CD4-positive, CD25-positive, alpha-beta regulatory T cell (primary cell): ENCODE measurements at places on chromosomes 1 and 21. TPM values are rescaled to one million over a fixed set of nuclear protein-coding genes. Genes with fewer than 3 reads are reported as not detected.

DNA sequence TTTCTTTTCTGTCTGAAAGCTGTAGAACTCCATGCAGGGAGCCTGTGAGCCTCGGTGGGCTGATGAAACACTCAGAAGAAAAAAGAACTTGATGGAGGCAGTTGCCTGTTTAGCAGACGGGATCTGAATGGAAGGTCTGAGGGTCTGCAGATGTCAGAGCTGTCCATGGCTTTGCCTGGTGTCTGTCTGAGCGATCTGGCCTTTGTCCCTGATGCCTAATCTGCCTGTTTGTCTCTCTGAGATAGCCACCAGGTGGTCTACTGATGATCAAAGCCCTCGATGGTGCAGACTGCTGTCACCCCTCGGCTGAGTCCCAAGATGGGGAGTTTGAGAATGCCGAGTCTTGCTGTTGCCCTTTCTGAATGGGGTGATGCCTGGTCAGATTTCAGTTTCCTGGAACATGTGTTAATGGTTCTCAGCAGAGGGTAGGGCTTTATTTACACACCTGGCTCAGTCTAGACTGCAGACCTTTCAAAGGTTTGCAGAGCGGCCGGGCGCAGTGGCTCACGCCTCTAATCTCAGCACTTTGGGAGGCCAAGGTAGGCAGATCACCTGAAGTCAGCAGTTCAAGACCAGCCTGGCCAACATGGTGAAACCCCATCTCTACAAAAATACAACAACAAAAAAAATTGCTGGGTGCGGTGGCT, 90.4 kb downstream of the KIF26B start:
- no peaks in the 10 kb centered on the region for H3K4me1 ChIP-seq
- H3K27ac ChIP-seq = no peak overlapping the region
- no peaks in the 10 kb centered on the region for H3K27me3 ChIP-seq
- no peak for DNase-seq

- no peaks in the 10 kb centered on the region for H3K36me3 ChIP-seq
- peaks cover 4% of the 10 kb centered on the region for H3K4me1 ChIP-seq
- peak overlapping the region; percentile 3 for H3K4me3 ChIP-seq
- no peaks in the 10 kb centered on the region for H3K27me3 ChIP-seq
- no peak overlapping the region for H3K27ac ChIP-seq
Observed at GRCh38 chr1:185257950-185258208, 59.2 kb downstream of the IVNS1ABP start.

GRCh38 chr1:157274698-157275534, 136.7 kb upstream of the ETV3 start:
- no peak overlapping the region for H3K4me3 ChIP-seq
- H3K36me3 ChIP-seq = no peaks in the 10 kb centered on the region
- no peaks in the 10 kb centered on the region for H3K27me3 ChIP-seq
- no peaks in the 10 kb centered on the region for H3K4me1 ChIP-seq
- no peak for DNase-seq

GRCh38 chr1:3948344-3948743, 48.3 kb upstream of the C1orf174 start:
- H3K36me3 ChIP-seq = no peaks in the 10 kb centered on the region
- no peak overlapping the region for H3K27ac ChIP-seq
- H3K4me3 ChIP-seq = no peak overlapping the region
- no peaks in the 10 kb centered on the region for H3K4me1 ChIP-seq
- no peaks in the 10 kb centered on the region for H3K27me3 ChIP-seq
- no peak for DNase-seq

DNA sequence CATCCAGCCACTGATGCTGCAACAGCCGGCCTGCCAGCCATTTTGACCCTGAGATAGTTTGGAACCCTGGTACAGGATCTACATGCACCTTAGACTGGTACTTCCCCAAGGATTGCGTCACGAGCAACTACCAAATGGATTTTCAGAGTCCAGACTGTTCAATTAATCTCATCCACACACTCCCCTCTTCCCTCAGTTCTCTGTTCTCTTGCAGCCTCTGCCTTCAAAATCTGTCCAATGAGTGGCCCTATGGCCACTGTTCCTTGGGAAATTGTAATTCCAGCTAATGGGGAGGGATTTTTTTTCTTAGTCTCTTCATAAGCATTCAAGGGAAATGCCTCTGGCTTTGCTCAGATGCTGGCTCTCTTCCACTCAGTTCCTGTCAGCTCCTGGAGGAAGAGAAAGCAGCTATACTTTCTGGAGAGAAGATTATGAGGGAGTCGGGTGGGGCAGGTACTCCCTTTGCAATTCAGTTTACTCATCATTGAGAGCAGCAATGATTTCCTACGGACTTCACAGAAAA, 19.8 kb upstream of the UAP1 start:
- H3K27ac ChIP-seq = no peak overlapping the region
- no peak overlapping the region for H3K4me3 ChIP-seq
- no peaks in the 10 kb centered on the region for H3K36me3 ChIP-seq

DNA sequence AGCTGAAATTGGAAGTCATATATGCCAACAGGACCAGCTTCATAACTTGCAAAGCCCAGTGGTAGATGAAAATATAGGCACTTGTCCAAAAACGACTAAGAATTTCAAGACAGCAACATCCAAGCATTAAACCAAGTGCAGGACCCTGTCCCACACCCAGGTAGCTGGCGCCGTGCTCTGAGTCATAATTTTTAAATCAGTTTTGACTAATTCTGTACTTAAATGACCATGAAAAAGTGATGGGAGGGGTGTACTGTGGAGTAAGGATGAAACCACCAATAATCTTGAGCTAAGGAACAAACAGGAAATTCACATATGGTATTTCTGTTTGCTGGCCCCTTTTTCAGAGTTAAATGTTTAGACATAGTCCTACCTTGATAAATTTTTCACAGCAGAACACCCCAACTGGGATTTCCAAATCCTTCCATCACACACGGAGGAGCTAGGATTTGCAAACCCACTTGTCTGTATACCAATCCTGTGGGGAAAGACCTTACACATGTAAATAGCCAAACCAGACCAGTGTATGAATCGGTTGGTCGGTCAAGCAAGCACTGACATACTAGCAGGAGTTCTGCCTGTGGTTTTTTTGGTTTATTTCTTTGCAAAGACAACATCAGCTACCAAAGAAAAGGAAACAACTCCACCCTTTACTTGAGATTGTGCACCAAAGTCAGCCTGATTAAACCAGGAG, 235.7 kb upstream of the RAB4A start:
- H3K4me1 ChIP-seq = no peaks in the 10 kb centered on the region
- no peak overlapping the region for H3K4me3 ChIP-seq
- peaks cover 14% of the 10 kb centered on the region for H3K27me3 ChIP-seq
- H3K27ac ChIP-seq = no peak overlapping the region

- H3K27me3 ChIP-seq = no peaks in the 10 kb centered on the region
- H3K4me1 ChIP-seq = no peaks in the 10 kb centered on the region
- DNase-seq = no peak
- H3K4me3 ChIP-seq = no peak overlapping the region
- H3K36me3 ChIP-seq = no peaks in the 10 kb centered on the region
Observed at GRCh38 chr1:58430421-58431275, 115.9 kb downstream of the OMA1 start.

DNA sequence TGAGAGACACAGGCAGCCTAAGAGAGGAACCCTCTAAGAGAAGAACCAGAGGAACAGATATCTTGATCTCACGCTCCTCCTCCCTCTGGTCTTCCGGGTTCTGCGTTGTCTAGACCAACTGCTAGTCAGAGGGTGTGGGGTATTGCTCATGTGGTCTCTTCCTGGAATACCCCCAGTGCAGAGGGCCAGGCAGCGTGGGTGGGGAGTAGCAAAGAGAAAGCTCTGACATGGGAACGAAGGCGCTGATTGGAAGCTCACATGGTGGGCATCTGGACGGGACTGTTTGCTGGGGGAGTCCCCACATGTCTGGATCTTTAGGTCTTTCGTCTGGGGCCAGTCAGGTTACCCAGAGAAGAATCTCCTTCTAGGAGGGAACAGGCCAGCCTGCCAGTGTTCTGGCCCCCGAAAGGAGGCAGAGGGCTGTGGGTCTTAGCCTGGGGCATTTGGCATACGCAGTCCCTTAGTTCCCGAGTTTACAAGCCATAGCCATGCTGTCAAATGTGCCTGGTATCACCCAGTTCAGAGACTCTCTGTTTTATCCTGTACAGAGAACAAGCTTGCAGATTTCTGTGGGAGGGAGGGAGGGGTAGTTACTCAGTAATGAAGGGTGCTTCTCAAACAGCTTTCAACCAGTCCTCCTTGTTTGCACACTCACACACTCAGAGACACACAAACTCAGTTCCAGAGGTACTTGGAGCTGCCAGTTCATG, 18.3 kb upstream of the IL6R start:
- peak; percentile 91 for DNase-seq
- H3K36me3 ChIP-seq = no peaks in the 10 kb centered on the region
- peak overlapping the region; percentile 59 for H3K4me3 ChIP-seq
- no peaks in the 10 kb centered on the region for H3K27me3 ChIP-seq
- H3K4me1 ChIP-seq = peaks cover 35% of the 10 kb centered on the region

DNA sequence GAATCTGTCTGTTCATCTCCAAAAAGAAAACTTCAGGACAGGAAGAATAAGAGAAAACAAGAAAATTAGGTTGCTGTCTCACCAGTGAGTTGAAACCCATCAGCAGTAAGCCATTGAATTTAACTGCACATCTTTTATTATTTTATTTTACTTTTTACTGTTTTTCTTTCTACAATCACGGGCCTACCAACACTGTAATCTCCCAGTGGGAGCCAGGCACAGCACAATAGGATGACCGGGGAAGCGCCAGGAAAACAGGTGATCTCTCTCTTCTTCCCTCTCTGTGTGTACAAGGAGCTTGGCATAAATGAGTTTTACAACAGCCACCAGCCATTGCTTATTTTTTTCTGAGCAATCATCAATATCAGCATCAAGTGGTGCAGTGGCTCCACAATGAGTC, 113.1 kb upstream of the ESRRG start:
- H3K4me3 ChIP-seq = no peak overlapping the region
- no peaks in the 10 kb centered on the region for H3K4me1 ChIP-seq
- no peak for DNase-seq
- no peaks in the 10 kb centered on the region for H3K36me3 ChIP-seq

GRCh38 chr1:19113697-19114092, 96.4 kb downstream of the UBR4 start:
- H3K36me3 ChIP-seq = peaks cover 99% of the 10 kb centered on the region
- no peak for DNase-seq
- no peaks in the 10 kb centered on the region for H3K27me3 ChIP-seq
- no peak overlapping the region for H3K4me3 ChIP-seq
- H3K4me1 ChIP-seq = no peaks in the 10 kb centered on the region
- no peak overlapping the region for H3K27ac ChIP-seq

GRCh38 chr1:206011057-206011456, 7.9 kb upstream of the RAB7B start:
- no peaks in the 10 kb centered on the region for H3K27me3 ChIP-seq
- no peak overlapping the region for H3K4me3 ChIP-seq
- H3K36me3 ChIP-seq = no peaks in the 10 kb centered on the region
- H3K4me1 ChIP-seq = no peaks in the 10 kb centered on the region

DNA sequence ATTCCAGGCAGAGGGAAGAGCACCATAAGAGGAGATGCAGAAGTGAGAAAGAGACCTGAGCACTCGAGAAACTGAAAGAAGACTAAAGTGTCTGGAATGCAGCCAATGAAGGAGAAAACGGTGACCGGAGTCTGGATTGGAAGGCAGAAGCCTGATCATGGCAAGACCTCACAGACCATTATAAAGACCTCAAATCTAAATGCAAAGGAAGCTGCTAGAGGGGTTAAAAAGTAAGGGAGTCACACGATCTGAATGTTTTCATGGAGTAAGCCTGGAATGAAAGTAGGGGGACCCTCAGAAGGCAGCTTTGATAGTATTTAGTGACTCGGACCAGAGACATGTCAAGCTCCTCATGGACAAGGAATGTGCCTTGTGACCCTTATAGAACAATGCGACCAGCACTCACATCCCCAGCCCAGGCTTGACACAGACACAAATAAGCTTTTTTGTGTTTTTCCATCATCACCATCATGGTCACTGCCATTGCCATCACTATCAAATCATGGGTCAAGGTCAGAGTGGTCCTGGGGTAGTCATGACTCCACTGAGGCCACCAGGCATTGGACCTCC, 183.6 kb downstream of the SEC16B start:
- no peak for DNase-seq
- H3K27ac ChIP-seq = no peak overlapping the region
- H3K4me1 ChIP-seq = no peaks in the 10 kb centered on the region
- H3K4me3 ChIP-seq = no peak overlapping the region
- H3K36me3 ChIP-seq = no peaks in the 10 kb centered on the region
- no peaks in the 10 kb centered on the region for H3K27me3 ChIP-seq

DNA sequence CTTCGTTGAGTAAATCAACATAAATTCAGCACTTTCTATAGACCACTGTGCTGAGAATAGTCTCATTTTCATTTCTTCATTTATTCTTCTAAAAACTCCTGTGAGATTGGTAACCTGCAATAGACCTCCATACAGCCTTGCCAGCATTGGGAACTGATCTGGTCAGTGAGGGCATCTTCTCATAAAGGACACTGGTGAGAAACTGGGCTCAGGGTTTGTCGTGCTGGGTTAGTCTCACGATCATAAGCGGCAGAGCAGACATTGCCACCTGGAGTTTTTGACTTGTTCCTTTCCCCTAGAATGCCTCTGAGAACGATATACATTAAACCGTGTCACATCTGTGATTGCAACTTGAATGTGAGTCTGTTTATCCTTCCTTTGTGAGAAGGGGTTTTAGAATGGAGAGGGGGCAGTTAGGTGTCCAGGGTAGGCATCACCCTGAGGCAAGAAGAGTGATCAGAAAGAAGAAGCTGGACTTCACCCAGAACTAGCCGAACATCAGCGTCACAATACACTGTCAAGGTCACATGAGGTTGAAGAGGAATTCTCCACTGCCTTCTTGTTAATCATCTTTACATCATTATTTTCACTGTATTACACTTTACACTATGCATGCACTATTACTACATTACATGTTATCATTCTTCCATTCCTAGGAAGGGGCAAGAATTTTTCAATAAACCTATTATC, 1.4 kb upstream of the TTLL7 start:
- no peak for DNase-seq
- peaks cover 10% of the 10 kb centered on the region for H3K4me1 ChIP-seq

- H3K27me3 ChIP-seq = no peaks in the 10 kb centered on the region
- no peak overlapping the region for H3K4me3 ChIP-seq
- no peak overlapping the region for H3K27ac ChIP-seq
- DNase-seq = no peak
- H3K36me3 ChIP-seq = peaks cover 32% of the 10 kb centered on the region
- H3K4me1 ChIP-seq = no peaks in the 10 kb centered on the region
Observed at GRCh38 chr1:96808191-96808590, 86.6 kb downstream of the PTBP2 start.

- H3K4me1 ChIP-seq = no peaks in the 10 kb centered on the region
- H3K4me3 ChIP-seq = no peak overlapping the region
- no peak for DNase-seq
- no peak overlapping the region for H3K27ac ChIP-seq
Observed at GRCh38 chr1:198121056-198121826, 35.6 kb upstream of the NEK7 start.

SETSIP gene
- not detected for total RNA-seq

DHRS3 gene
- 15.2 TPM for total RNA-seq

RIPK4 gene
- 0.52 TPM for total RNA-seq

LAMB3 gene
- total RNA-seq = 0.96 TPM

OLIG2 gene
- not detected for total RNA-seq

ERG gene
- total RNA-seq = 1.5 TPM

EPB41 gene
- total RNA-seq = 309 TPM
